Skeletal muscle cell (primary cell): ENCODE measurements at places on chromosomes 7 and 10.

DNA sequence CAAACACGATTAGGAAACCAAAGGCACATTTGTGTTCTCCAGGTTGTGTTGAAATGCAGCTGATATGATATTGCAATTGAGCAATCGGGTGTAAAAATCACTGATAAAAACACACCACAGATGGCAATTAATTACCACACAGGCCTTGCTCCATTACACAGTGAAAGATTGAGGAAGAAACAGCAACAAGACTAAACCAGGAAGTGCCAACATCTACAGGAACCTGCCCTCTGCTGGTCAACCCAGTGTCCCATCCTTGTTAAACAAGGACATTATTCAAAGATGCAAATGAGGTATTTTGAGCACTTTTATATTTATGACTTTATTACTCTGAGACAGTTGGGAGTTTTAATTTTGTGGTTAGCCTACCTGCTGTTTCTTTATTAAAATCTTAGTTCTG lies 765.6 kb upstream of the GHITM start:
- no peak for DNase-seq

DNA sequence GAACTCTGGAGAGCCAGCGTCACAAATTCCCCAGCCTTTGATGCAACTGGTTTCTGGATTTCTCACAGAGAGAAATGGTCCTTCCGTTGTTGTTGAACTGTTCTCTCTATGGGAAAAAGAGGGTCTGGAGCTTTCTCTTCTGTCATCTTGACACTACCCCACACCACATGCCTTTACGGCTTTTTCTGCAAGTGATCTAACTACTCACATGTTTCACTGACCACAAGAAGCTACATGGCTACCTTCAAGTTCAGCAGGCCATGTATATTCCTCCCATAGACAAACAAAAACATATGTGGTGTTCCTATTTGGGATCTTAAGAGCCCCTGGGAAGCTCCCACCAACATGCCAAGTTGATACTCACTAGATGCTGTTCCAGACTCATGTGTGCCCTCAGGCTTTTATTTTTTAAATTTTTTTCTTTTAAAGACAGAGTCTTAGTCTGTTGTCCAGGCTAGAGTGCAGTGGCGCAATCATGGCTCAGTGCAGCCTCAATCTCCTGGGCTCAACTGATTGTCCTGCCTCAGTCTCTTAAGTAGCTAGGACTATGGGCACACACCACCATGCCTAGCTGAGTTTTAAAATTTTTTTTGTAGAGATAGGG lies 72.0 kb downstream of the RNF216 start:
- no peak for DNase-seq

DNA sequence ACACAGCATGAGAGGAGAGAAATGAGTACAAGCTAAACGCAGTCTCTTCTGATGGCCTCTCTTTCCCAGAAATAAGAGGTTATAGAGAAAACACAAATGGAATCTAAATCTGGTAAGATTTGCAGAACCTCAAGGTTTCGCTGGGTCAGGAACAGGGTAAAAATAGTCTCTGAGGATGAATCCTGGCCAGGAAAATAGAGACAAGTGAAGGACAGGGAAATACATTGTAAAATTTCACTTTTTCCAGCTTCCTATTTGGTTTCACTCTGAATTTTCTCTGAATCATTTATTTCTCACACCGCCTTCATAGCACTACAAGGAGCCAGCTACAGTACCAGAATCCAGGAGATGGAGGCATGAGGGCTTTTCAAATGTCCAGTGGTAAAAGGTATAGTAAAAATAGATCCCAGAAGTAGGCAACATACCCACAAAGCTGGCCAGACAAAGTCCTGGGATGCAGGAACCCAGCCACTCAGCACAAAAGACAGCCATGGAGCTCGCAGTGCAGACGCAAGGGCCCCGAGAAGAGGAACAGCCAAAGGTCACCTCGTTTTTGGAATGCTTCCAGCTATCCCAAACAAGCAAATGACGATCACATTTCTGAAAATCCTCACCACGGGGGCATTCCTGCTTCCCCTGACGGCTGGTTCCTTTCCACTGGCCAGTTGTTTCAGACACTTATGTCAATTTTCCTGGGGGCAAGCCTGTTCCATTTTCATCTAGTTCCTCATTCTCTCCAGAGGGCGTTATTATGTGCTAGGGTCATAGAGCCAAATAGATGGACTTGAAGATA lies 21.5 kb upstream of the IKZF1 start:
- no peak for DNase-seq

DNA sequence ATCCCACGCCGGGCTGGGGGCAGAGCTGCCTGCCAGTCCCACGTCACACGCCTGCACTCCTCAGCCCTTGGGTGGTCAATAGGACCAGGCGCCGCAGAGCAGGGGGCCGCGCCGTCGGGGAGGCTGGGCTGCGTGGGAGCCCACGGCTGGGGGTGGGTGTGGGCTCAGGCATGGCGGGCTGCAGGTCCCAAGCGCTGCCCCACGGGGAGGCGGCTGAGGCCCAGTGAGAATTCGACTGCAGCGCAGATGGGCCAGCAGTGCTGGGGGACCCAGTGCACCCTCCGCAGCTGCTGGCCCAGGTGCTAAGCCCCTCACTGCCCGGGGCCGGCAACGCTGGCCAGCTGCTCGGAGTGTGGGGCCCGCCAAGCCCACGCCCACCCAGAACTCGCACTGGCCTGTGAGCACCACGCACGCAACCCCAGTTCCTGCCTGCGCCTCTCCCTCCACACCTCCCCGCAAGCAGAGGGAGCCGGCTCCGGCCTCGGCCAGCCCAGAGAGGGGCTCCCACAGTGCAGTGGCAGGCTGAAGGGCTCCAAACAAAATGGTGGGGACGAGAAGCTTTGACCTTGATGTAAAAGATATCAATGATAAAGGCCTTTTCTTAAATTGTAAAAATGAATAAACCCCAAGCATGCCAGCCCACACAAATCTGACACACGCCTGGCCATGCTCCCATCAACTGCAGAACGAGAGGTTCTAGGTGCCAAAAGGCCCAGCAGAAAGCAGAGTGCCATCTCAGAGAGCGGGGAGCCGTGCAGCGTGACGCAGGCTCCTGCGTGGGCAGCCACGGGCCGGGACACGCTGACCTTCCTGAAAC lies 255.5 kb downstream of the MAD1L1 start:
- no peak for DNase-seq

DNA sequence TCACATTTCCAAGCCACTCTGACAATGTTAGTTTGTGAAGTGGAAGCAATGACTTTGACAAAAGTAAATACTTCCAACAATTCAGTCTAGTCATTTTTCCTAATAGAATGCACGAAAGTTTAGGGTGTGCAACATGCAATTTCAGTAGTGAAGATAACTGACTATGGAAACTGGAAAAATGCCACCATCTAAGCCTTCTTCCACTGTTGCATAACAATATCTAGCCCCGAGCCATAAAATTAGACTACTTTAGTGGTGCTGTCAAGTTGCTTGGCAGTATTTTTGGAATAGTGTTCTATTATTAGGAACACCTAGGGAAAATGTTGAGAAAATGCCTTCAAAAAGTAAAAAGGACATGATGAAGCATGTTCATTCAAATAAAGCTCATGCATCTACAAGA lies 17.9 kb downstream of the SEMA3A start:
- no peak for DNase-seq

DNA sequence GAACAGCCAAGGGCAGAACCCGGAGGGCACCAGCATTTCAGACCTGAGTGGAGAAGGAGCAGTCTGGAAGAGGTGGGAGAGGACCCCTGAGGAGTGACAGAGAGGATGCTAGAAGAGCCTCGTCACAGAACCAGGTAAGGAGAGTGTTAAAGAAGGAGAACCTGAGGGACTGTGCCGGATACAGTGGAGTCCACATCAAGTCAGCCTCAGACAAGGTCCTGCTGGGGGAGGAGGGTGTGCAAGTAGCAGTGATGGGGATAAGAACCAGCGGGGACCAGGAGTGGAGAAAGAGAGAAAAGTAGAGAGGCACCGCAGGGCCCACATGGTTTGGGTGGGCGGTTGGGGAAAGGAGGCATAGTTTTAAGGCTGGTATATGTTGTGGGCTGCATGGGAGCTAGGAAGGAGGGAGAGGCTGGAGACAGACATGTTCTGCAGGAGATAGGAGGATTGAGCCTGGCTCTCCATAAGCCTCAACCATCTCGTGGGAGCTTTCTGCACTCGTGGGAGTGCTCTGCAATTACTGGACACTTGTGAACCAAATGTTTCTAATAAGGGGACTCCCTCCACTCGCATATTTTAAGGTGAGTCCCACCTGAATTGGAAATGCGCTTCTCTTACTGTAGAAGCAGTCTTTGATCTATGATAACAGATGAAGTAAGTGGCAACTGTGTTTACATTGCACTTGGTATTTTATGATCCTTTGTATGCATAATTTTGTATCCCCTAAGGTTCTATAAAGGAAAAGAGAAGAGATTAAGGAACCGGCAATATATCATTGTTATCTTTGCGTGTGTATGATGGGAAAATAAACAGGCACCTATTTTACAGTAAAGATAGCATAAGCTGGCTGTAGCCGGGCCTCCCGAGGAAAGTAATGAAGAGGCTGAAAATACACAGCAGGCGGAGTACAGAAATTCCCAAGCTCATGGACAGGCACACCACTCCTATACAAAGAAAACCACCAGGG lies 154.8 kb downstream of the ADAM12 start:
- DNase-seq: no peak

- DNase-seq: no peak
Measured at GRCh38 chr10:89738551-89739209, 37.3 kb downstream of the KIF20B start.
